ENCODE measurements at places on chromosomes 11 and 22.

DNA sequence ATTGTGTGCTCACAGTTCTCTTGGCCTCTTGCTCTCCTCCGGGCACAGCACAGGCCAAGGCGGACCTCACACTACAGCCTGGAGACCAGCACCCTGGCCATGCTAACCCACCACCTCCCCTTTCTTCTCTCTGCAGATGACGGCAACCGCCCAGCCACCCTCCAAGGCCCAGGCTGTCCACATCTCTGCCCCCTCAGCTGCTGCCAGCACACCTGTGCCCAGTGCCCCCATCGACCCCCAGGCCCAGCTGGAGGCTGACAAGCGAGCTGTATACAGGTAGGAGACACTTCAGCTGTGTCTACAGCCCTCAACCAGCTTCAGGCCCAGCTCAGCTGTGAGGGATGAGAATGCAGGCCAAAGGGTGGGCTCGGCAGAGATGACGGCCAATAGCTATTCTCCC is 128.4 kb downstream of the FEZ1 start:
- no peak for DNase-seq

DNA sequence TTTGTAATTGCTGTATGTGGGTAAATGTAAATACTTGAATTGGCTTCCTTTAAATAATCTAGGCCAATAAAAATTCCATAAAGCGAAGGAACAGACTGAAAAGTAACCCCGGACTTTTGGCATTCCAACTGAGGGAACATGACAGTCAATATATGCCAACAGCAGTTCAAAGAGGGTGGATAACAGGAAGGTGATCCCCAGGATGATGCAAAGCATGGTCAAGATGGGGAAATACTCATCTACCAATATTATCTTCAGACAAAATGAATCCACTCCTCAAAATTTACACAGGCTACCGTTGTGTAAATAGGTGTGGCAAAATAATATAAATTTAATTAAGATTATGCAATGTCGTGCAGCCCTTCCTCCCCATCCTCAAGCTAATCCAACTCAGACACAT is 56.9 kb downstream of the BBOX1 start:
- DNase-seq, result no peak

DNA sequence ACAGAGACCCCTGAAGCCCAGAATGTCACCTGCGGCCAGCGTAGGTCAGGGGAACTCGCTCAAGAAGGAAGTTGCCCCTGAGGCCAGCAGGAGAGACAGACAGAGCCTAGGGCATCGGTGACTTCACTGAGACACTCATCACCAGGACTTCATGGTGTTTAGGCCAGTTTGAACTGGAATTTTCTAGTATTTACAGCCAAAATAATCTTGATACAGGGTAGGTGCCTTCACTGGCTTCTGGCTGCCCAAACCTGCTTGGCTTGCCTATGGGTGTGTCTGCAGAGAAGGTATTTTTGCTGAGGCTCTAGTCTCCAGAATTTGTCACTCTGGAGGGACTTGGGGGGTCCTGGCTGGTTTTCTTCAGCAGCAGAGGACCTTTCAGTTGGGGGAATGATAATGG is 86.6 kb downstream of the FBXO7 start:
- DNase-seq, result peak; percentile 76

DNA sequence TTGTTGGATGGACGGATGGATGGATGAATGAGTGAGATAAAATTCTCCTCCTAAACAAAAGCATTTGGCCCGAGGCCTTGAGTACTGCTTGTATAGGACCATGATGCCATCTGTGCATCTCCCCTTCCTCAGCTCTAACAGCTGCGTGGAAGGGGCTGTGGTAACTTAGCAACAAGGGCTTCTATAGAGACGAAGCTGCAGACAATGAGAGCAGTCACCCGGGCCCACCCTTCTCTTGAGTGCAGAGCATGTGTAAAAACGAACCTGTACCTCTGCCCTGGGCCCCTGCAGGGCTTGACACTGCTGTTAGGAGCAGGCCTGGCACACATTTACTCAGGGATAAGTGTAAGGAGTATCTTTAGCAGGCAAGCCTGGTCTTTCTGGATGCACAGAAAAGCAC is 391.5 kb downstream of the CADM1 start:
- DNase-seq, result no peak
